ENCODE measurements at places on chromosomes 2 and 18.

GRCh38 chr18:79485788-79486355 lies 90.1 kb downstream of the NFATC1 start:
- no peak for DNase-seq

DNA sequence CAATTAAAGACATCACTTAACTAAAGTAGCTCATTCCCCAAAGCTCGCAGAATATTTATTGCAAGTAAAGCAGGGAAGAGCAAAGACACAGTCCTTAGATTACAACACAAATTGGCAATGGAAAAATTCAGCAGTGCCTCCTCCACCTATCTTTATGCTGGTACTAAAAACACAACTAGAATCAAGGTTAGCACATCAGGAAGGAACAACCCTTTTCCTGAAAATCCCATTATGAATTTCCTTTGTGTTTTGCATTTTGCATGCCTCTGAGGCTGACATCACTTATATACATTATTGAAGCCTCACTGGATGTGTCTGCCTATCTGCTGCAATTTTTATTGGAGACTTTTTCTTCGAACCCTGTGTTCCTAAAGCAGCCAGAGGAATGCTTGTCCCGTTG lies 193.8 kb upstream of the STK17B start:
- DNase-seq = no peak

GRCh38 chr2:227534714-227535113 lies 62.8 kb downstream of the AGFG1 start:
- no peak for DNase-seq

DNA sequence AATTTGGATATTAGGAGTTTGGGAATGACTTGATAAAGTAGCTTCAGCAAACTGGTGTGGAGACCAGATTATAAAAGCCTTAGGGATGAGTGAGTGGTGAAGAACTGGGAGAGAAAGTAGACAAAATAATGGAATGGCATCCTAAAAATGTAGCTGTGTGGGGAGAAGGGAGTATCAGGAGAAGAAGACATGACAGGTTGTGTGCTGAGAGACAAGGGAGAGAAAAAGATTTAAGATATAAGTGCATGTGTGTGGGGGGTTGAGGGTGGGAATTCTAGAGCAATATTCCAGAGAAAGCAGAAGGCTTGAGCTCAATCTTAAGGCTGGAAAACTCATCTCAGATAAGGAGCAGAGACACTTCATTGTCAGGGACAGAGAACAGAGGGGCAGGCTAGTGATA lies 159.5 kb downstream of the HNMT start:
- DNase-seq = no peak

DNA sequence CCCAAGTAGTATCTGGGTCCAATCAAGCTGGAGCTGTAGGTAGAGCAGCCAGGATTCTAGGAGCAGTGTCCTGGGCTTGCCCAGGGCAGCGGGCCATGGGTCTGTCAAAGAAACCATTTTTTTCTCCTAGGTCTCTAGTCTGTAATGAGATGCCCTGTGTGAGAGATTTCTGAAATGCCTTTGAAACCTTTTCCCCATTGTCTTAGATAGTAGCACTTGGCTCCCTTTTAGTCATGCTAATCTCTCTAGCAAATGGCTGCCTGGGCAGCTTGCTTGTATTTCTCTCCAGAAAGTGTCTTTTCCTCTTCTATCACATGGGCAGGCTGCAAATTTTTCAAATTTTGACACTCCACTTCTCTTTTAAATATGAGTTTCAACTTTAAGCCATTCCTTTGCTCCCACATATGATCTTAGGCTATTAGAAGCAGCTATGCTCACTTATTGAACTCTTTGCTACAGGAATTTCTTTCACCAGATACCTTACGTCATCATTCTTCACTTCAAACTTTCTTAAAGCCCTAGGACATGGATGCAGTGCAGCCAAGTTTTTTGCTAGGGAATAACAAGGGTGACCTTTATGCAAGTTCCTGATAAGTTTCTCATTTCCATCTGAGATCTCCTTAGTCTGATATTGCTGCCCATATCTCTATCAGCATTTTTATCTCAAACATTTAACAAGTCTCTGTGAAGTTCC lies 890.2 kb upstream of the VRK2 start:
- no peak for DNase-seq

DNA sequence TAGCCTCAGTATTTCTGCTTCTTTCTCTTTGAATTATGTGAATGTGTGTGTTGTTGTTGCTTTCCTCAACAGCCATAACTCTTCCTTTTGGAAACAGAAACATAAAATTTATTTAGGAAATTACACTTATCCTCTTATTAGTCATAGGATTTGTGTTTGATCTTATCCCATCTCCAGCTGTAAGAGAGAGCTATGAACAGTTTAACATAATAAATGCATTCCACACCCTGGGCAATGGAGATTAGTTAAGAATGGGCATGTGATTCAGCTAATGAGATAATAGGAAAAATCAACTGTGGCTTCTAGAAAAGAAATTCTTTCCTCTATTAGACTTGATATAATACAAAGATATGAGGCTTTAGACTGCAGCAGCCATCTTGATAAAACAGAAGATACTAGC lies 55.0 kb downstream of the SCN7A start:
- no peak for DNase-seq

GRCh38 chr2:230722207-230722885 lies 9.7 kb downstream of the CAB39 start:
- no peak for DNase-seq

DNA sequence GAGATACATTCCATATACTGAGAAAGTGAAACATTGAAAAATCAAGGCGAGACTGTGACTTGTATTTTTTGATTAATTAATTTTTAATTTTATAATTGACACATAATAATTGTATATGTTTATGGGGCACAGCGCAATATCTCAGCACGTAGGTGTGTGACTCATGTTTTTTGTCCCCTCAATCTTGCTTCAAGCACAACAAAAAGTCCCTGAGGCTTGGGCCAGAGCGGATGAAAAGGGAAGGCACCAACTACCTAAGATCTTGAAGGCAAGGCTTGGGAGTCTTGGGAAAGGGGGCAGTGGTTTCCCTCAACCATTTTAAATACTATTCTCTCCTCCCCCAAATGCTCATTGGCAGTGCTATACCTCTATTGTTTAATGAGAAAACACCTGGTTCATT lies 9.9 kb downstream of the SGPP2 start:
- no peak for DNase-seq

DNA sequence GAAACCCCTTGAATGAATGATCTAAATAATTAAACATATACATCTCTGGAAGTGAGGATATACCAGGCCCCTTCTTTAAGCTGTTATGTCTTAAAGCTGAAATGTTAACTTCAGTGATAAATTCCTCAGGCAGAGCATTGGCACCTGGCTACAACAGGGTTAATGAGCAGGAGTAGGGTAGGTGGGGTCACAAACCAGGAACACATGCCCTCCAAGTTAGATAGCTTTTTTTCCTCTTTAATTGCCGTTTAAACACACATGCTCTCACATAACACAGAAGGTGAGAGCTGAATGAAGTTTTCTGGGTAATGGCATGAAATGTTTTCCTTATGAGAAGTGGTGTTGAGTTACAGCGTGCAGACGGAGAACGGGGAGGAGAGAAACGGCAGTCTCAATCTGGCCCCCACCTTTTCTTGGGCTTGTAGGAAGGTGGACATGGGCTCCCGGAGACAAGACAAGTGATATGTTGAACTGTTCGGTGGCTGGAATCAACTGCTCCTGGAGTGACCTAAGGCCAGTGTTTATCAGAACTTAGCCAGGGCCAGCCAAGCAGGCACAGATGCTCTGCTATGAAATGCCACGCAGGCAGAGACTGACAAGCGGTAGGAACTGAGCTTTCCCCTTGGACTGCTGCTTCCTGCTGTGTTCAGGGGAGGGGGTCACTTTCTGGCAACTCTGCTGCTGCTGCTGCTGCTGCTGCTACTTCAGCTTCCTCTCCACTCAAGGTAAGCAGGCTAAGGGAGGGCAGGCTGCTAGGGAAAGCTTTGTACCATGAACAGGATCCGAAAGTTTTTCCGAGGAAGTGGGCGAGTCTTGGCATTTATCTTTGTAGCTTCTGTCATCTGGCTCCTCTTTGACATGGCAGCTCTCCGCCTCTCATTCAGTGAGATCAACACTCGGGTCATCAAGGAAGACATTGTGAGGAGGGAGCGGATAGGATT lies at the start of gene GALNT5:
TSS of gene GALNT5 (plus strand) at position 394 of the 941 bp plus-strand sequence. CDS start at position 772, 378 bp downstream.
- no peak for DNase-seq

DNA sequence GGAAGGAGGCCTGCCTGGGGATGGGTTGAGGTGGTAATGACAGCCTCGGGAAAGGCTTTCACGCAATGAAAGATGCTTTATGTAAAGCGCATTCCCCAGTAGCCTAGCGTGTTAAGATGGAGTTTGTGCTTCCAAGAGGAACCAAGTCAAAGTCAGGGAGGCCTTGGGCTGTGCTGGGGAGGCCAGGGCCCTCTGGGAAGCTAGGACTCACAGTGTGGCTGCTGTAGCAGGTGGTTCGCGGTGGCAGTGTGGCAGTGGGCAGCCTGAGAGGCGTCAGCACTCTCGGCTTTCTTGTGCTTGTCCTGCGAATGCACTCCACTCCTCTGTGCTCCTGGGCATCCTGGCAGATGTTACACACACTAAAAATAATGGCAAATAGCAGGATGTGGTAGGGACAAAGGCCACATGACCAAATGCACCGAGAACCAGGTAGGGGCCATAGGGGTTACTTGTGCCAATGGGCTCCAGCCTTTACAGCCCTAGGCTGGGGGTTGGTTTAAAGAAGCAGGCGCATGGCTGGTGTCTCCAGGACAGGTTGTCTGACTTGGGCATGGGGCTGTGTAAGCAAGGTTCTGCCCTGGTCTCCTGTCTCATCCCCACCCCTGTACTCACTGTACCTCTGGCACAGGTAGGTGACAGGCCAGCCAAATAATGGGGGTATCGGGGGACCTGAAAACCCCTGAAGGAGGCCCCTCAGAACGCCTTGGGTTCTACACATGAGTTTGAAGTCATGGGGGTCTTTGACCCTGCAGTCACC lies 154.4 kb upstream of the TWIST2 start:
- no peak for DNase-seq

DNA sequence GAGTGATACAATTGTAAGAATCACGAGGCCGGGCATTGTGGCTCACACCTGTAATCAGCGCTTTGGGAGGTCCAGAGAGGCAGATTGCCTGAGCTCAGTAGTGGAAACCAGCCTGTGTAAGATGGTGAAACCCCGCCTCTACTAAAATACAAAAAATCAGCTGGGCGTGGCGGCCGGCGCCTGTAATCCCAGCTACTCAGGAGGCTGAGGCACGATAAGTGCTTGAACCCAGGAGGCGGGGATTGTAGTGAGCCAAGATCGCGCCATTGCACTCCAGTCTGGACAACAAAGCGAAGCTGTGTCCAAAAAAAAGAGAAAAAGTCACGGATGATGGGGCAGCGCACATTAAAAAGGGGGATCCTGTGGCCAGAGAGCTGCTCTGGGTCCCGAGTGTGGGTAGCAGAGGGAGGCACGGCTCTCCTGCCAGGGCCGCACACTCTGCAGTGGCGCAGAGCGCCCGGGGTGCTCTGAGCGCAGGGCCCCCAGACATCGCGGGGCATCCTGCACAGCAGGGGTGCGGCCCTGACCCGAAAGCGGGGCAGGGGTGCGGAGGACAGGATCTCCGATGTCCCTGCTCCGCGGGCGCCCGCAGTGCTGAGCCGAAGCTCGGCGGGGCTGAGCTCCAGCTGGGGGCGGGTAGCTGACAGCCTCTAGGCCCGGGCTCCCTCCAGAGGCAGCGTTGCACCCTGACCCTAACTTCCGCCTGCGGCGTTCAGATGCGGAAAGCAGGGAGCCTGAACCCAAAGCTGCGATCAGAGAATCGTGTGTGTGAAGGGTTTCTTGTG lies 30.4 kb upstream of the RAB6D start:
- DNase-seq = no peak

- DNase-seq = no peak
Observed at GRCh38 chr18:62179213-62179612, 7.6 kb downstream of the PIGN start.

GRCh38 chr2:162967147-162967546 lies 128.6 kb upstream of the KCNH7 start:
- no peak for DNase-seq

DNA sequence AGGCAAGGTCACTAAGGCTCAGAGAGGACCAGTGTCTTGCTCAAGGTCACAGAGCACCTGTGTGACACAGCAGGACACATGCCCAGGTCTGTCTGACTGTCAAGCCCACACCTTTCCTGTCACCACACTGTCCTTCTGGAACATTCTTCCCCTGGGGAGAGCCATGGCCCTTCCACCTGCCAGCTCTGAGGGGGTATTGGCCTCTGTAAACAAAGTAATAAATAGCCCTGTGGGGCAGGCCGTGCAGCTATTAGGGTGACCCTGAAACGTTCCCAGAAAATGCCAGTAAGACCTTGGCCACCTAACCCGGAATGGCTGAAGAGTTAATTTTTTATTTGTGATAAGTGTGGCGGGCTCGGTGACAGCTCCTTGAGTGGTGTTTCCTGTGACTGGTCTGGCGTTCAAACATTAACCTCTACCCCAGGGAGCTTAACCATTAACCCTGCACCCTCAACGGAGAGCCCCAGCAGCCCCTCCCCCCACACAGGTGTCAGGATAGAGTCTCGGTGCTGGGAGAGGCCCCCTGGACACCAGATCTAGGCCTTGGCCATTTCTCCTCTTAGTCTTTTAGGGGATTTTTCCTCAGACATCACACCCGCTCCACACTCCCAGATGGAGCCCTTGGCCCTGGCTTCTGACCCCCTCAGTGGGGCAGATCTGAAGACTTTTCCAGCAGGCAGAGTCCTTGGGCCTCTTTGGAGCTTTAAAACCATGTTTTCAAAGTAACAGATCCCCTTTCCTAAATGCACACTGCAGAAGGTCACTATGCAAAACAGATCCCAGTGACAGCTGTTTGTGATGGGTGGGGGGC lies 36.6 kb downstream of the SCTR start:
- DNase-seq = no peak

DNA sequence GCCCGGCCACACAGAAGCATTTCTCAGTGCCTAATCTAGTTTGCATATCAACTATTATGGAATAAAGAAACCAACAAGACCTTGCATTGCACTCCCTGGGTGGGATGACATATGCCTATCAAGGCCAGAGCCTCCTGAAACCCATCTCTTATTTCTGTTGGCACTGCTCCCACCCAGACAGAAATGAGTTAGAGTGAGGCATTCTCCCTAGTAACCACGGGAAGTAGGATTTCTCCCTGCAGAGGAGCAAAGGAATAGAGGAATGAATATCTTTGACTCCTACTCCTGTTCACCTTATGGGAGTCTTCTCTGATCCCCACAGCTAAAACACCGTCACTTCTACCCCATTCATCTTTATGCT lies 24.2 kb upstream of the SCYGR1 start:
- no peak for DNase-seq

- DNase-seq = no peak
Observed at GRCh38 chr2:176577054-176577453, 307.8 kb downstream of the MTX2 start.

DNA sequence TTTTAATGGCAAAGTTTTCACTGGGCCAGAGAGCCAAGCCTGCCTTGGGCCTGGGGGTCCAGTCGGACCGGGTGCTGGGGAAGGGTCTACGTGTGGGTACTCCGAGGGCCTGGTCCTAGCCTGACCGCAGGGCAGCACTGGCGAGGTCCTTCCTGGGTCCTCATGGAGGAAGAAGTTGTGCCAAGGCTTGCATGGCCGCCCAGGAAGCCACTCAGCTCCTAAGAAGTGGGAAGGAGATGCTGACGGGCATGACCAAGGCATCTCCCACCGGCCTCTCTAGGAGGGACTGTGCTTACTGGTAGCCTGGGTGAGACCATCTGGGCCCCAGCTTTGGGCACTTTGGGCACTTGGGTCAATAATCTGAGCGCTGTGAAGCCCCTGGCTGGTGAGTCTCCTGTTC lies 22.6 kb downstream of the CIB4 start:
- no peak for DNase-seq

- no peak for DNase-seq
Observed at GRCh38 chr2:234454433-234454832, 42.4 kb downstream of the ARL4C start.

Data from T-helper 17 cell (primary cell).